ENCODE measurements at places on chromosomes 16 and 17.

DNA sequence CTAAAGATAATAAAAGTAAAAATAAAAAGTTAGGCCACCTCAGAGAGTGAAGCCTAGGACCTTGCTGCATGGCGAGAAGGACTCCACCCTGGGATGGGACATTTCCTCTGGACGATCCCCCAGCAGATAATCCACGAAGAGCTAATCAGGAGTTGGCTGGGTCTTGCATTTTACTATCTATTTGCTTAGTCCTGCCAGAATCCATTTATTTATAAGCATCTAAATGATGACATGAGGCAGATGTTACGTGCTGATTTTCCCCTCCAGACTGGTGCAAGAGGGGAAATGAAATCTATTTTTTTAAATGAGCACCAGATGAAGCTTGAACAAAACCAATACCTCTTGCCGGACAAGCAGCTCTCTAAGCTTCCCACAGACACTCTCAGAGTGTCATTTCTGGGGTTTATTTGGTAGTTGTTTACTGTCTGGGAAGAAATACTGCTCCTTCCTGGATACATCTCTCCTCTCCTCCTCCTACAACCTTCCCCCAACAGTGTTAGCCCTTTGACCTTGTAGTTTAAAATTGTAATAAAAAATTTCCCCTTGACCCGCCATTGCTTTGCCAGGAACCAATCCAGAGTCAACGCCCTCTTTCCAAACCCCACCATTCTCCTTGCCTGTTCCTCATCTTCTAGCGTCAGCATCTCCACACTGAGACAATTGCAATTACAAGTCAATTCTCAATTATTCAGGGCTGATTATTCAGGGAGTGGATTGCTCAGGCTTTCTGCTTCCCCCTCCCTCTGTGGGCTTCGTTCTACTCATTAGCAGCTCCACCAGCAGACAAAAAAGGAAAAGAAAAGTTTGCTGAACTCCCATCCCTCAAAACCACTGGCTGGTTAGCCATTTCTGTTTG lies 63.0 kb downstream of the GSG1L start:
- no peak for DNase-seq

DNA sequence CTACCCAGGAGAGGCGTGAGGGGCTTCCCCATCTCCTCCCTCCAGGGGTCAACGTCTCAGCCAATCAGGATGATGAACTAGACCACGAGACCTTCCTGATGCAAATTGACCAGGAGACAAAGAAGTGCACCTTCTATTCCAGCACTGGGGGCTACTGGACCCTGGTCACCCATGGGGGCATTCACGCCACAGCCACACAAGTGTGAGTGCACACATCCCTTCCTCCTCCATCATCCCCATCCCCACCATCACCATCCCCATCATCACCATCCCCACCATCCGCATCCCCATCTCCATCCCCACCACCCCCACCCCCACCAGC lies 6.8 kb downstream of the FSCN2 start:
- no peak for DNase-seq

GRCh38 chr17:75344666-75345065 lies 55.4 kb upstream of the SLC25A19 start:
- DNase-seq: no peak

GRCh38 chr17:19551165-19551564 lies 17.5 kb downstream of the SLC47A1 start:
- no peak for DNase-seq

DNA sequence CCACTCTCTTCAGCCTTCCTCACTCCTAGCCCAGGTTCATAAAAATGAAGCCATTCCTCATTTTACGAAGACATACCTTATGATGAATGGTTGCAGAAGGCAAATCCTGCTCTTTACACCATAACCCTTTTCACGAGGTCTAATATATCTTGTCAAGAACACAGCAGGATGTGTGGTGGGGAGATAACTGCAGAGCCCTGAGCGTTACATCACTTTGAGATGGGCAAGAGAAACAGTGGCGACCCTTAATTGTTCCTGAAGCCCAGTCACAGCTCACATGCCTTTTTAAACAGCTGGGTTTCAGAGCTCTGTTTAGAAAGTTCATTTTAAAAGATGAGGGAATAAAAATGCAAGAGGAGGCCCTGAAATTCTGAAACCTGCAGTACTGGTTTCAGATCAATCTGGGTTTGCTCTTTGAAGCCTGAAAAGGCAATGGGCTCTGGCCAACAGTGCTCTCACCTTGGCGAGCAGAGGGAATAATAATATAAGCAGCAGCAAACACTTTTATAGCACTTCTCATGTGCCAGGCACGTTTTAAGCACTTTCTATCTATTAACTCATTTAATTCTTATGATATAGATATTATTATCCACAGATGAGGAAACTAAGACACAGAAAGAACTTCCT lies 2.9 kb downstream of the FAM117A start:
- DNase-seq: no peak

- DNase-seq: no peak
Measured at GRCh38 chr16:86338403-86339115, 171.8 kb upstream of the FOXF1 start.

- DNase-seq: no peak
Measured at GRCh38 chr16:30925632-30925987, 2.2 kb downstream of the FBXL19 start.

- DNase-seq: no peak
Measured at GRCh38 chr17:5139458-5139732, 23.6 kb downstream of the USP6 start.

DNA sequence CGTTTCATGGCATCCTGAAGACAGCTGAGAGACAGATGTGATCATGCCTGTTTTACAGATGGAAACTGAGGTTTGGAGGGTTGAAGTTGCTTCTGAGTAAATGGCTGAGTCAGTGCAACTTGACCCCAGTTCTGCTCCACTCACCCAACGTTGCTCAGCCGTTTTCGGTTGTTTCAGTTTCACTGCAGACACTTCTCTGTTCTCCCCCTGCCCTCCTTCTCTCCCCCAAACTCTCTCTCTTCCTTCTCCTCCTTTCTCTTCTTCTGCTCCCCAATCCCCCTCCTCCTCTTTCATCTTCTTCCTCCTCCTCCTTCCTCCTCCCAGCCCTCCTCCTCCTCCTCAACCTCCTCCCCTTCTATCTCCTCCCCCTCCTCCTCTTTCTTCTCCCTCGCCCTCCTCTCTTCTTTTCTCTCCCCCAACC lies 9.4 kb upstream of the CEP20 start:
- peak; percentile 65 for DNase-seq

DNA sequence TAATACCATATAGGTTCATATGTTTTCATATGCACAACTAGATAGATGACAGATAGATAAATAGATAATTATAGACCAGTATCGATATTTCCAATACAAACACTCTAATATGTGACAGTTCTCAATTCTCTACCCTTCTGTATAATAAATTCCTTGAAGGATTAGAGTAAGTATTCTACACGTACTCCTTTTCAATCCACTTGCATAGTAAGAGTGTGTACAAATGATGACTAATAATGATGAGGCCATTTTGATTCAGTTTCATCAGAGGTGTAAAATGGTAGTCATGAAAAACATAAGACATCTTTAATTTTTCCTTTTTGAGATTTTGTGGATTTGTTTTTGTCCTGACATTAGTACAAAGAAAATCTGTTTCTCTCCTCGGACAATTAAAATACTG lies 188.3 kb upstream of the WSB1 start:
- no peak for DNase-seq

- DNase-seq: no peak
Measured at GRCh38 chr17:72111336-72111923, 9.4 kb upstream of the SOX9 start.

- no peak for DNase-seq
Measured at GRCh38 chr16:20822521-20823325, 16.4 kb downstream of the REXO5 start.

- no peak for DNase-seq
Measured at GRCh38 chr17:41767324-41768042, 19.0 kb downstream of the JUP start.

GRCh38 chr17:859824-860195 lies 77.7 kb downstream of the MRM3 start:
- DNase-seq: no peak

- no peak for DNase-seq
Measured at GRCh38 chr16:76854234-76854633, 336.8 kb upstream of the MON1B start.

DNA sequence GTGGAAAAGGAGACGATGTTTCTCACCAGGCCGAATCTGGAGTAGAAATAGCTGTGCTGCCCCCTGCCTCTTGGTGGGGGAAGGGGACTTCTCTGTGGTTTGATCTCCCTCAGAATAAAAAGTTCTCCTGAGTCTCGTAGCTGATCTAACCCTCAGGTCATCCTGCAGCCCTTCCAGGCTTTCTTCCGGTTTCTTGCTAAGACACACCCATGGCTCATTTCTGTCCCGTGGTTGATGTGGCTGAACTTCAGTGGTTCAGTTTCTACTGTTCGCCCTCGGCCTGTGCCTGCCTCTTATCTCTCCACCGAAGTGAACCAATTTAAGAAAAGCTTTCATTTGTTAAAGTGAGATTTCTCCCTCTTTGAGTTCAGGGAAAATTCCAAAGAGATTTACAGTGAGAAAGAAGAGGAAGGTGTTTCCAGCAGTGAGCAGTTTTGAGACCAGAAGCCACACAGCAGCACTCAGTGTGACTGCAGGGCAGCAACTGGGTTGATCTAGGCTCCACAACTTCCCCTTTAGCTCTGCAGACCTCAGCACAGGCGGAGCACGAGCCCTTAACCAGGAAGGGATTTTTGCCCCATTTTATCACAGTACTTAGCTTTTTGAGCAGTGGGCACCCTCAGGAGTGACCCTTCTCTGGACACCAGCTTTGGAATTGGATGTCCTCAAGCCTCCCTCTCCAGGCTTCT lies 34.9 kb upstream of the CACNG5 start:
- no peak for DNase-seq

DNA sequence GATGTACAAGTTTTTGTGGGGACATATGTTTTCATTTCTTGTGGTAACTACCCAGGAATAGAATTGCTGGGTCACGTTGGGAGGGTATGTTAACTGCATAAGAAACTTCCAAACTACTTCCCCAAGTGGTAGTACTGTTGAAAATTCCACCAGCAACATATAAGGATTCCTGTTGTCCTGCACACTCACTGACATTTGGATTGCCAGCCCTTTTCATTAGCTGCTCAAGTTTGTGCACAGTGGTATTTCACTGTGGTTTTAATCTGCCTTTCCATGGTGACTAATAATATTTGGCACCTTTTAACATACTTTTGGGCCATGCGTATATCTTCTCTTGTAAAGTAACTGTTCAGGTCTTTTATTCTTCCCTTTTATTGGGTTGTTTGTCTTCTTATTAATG lies 103.3 kb downstream of the GNAO1 start:
- no peak for DNase-seq

DNA sequence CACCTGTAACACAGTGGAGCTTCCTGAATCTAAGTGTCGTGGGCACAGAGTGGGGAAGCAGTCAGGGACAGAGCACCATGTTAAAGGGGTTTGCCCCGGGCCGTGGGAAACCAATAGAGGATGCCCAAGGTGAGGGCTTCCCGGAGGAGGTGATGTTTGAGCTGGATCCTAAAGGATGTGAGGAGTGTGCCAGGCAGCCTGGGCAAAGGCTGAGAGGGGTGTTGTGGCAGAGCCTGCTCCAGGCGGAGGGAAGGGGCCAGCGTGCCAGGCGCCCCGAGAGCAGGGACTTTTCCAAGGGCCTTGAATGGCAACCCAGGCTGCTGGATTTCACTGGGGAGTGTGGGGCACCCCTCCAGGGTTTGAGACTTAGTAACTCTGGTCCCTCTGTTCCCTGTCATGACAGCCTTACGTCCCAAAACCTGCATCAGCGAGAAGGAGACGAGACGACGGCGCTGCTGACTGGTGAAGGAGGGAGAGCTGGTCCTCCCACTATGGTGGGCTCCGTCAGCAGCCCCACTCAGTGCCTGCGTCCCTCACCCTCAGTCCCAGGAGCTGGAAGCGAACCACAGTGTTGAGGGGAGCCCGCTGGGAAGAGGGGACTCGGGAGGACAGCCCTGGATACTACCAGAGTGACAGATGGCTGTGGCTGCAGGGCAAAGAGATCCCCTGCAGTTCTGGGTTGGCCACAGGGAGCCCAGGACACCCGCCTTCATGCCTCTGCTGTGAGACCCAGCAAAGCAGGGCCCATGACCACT lies 228.4 kb downstream of the KATNIP start:
- no peak for DNase-seq

GRCh38 chr17:50944902-50945720 lies 79.0 kb upstream of the TOB1 start:
- DNase-seq: no peak

- DNase-seq: no peak
Measured at GRCh38 chr16:17159617-17160016, 311.1 kb downstream of the XYLT1 start.

DNA sequence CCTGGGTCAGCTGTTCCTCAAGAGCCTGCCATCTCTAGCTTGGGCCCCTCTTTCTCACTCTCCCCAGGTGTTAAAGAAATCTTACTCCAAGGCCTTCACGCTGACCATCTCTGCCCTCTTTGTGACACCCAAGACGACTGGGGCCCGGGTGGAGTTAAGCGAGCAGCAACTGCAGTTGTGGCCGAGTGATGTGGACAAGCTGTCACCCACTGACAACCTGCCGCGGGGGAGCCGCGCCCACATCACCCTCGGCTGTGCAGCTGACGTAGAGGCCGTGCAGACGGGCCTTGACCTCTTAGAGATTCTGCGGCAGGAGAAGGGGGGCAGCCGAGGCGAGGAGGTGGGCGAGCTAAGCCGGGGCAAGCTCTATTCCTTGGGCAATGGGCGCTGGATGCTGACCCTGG lies 6.8 kb downstream of the CNP start:
- DNase-seq: no peak

- no peak for DNase-seq
Measured at GRCh38 chr17:70290770-70291169, 121.4 kb downstream of the KCNJ2 start.

DNA sequence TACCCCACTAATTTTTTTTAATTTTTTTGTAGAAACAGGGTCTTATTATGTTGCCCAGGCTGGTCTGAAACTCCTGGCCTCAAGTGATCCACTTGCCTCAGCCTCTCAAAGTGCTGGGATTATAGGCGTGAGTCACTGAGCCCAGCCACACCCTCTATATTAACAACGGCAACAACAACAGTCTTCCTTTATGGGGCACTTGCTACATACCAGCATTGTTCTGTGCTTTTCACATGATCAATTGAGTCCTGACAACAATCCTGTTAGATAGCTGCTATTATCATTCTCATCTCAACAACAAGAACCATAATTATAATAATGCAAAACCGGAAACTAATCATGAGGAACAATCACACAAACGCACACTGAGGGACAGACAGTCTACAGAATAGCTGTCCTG lies 12.6 kb upstream of the ARL5C start:
- no peak for DNase-seq

- no peak for DNase-seq
Measured at GRCh38 chr17:51397361-51398127, 137.2 kb downstream of the UTP18 start.

GRCh38 chr17:30821871-30822723 lies 2.4 kb downstream of the CRLF3 start:
- no peak for DNase-seq

DNA sequence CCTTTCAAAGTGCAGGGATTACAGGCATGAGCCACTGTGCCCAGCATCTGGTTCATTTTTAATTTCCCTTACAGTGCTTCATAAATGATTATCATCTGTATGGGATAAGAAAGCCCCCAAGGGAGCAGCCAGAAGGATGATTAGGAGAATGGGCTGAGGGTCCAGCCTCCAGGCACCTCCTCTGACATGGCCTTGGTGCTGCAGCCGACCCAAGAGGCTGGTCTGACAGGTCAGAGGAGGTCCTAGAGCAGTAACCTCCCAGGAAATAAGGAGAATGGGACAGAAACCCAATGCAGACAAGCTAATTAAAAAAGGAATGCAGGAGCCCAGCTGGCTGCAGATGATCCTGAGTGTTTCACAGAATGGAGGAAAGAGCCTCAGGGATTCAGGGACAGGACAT lies 29.0 kb downstream of the MRC2 start:
- DNase-seq: no peak
